Activated CD4-positive, alpha-beta T cell treated with anti-CD3 and anti-CD28 coated beads, Interleukin-2, amount 10 ng/mL, durations not matched to agents 7 days and 5 days (primary cell): ENCODE measurements at places on chromosomes 1 and 21. TPM values are rescaled to one million over a fixed set of nuclear protein-coding genes. Genes with fewer than 3 reads are reported as not detected.

GRCh38 chr1:229136822-229137221, 134.1 kb upstream of the RAB4A start:
- H3K27me3 ChIP-seq: peaks cover 2% of the 10 kb centered on the region
- H3K4me3 ChIP-seq: no peak overlapping the region
- H3K4me1 ChIP-seq: peaks cover 38% of the 10 kb centered on the region
- peaks cover 16% of the 10 kb centered on the region for H3K36me3 ChIP-seq
- H3K27ac ChIP-seq: no peak overlapping the region

DNA sequence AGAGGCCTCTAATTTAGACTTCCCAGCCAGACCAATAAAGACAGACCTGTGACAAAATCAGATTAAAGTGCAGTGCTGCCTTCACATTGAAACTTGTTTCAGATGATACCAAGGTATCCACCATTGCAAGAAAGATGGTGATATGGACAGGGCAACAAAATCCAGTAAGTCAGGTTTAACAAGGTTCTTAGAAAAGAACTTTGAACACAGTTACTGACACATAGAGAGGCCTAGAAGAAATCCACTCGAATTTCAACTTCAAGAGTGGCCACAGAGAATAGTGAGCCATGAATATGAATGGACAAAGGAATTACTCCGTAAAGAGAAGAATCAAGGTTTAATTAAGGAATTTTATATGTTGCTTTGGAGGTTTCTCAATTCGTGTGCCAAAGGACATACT, 230.4 kb downstream of the KCNT2 start:
- no peaks in the 10 kb centered on the region for H3K27me3 ChIP-seq
- no peaks in the 10 kb centered on the region for H3K36me3 ChIP-seq
- no peak overlapping the region for H3K4me3 ChIP-seq
- no peak for DNase-seq
- H3K27ac ChIP-seq: no peak overlapping the region
- H3K4me1 ChIP-seq: no peaks in the 10 kb centered on the region

DNA sequence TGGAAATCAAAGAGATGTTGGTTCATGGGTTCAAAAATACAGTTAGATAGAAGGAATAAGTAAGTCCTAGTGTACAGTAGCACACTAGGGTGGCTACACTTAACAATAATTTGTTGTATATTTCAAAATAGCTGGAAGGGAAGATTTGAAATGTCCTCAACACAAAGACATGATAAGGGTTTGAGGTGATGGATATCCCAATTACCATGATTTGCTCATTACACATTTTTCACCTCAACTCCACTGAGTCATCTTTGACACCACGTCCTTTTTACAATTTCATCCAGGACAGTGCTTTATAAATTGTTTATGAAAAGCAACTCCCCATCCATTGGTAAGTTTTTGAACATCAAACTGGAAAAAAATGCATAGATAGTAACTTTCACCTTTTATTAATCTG, 208.3 kb downstream of the ZC3H11B start:
- no peak for DNase-seq
- no peaks in the 10 kb centered on the region for H3K4me1 ChIP-seq
- H3K36me3 ChIP-seq: no peaks in the 10 kb centered on the region
- no peak overlapping the region for H3K27ac ChIP-seq

DNA sequence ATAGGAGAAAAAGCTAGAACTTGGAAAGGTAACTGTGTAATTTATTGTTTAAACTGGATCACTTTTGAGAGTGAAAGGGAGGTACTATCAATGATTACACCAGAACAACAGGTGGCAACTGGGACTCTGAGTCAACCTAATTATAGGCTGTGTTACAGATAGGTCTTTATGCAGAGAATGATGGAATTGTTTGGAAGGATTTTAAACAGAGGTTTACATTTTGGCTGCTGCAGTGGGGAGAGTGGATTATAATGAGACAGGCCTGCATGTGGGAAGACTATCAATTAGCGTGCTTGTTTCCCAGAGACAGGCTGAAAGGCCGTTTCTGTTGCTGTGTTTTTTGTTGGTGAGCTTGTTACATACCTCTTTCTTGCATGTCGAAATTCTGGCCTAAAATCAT, 432.9 kb downstream of the PLA2G4A start:
- no peak for DNase-seq
- no peak overlapping the region for H3K27ac ChIP-seq
- H3K4me1 ChIP-seq: no peaks in the 10 kb centered on the region
- H3K36me3 ChIP-seq: no peaks in the 10 kb centered on the region
- no peak overlapping the region for H3K4me3 ChIP-seq

The LCE3E gene
- total RNA-seq: not detected

The HSF2BP gene
- total RNA-seq: 0.72 TPM
